ENCODE measurements at places on chromosomes 6 and 20.

- no peak for DNase-seq
These were observed 48.9 kb downstream of the DEK start for GRCh38 chr6:18215436-18215835.

DNA sequence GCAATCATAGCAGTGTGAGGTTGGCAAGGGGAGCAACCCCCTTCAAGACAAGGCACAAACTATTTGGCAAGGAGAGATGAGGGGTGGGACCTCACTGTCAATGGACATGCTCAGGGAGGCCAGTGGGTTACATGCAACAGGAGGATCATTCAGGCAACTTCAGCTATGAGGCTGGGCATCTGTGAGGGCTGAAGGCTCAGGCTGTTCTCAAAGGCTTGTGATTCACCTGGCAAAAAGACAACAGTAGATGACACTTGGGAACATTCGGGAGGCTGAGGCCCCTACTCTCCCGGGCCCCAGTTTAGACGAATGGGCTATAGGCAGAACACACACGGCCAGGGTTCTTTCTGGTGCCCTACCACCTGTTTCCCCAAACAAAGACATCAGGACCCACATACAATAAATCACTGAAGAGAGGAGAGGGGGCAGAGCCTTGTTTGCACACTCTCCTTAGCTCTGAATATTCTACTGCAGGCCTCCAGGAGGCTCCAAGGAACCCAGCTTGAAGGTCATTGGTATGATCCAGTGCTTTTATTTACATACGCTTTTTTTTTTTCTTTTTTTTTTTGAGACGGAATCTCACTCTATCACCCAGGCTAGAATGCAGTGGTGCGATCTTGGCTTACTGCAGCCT, 7.9 kb downstream of the TUBB start:
- DNase-seq, result no peak

DNA sequence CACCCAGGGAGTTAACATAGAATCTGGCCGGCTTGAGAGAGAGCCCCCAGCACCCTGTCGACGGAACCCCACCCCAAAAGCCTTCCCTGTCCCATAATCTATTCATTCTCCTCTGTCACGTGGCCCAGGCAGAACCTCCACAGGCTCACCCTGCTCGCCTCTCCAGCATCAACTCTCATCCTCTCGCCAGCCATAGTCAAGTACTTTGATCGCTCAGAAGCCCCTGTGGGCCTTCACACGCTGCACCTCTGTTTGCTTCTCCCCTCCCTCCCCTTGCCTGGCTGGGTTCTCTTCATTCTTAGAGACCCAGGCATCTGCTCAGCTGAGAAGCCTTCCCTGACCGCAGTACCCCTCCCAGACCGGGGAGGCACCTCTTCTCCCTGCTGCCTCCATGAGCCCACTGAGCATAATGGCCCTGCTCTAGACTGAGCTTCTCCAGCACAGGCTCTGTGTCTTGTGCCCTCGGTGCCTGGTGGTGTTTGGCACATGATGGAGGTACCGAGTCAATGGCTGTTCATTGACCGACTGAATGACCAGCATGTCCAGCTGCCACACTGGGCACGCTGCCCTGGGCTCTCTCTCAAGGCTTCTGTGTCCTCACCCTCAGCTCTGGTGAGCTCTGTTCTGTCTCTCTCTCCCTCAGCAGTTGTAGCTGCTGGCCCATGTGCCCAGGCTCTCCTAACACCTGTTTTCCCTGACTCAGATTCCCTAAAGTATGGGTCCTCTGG, 33.7 kb downstream of the PKIG start:
- DNase-seq, result no peak

- no peak for DNase-seq
These were observed 648.4 kb upstream of the MARCKS start for GRCh38 chr6:113208726-113209125.

DNA sequence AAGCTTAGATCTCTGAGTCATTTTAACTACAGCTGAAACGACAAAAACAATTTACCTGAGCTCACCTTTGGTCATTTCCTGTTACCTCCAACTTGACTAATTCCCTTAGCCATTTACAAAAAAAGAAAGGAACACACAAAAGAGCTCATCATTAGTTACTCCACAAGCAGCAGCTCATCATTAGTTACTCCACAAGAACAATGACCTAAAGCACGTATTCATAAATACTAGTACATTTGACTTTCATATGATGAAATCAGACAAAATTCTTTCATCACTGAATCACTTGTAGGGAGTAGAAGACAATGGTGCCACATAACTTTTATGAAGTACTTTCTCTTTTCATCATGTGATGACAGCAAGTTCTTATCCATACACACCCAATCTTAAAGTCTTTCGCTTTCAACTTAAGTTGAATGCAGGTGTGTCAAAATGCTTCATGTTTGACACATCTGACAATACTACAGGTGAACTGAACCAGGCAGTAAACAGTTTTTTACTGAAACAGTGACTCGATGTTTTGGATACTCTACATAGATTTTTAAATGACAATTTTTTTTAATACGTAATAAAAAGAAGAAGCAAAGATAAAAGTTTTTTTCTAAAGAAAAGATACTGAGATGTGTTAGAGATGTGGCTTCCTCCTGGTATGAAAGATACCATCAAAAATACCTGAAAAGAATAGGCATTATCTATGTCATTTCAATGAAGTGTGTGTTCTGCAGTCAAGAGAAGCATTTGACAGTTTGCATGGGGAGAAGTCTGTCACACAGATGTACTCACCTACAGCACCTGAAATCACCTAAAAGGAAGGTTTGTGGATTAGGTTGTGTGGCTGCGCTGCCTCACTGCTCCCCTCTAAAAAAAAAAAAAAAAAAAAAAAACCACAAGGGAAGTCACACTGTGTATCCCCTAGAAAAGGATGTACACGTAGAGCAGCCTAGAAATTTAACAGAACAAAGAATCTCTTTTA, 109.1 kb downstream of the PRDM1 start:
- DNase-seq, result no peak

- no peak for DNase-seq
These were observed 17.9 kb downstream of the LAMP5 start for GRCh38 chr20:9532069-9532838.

DNA sequence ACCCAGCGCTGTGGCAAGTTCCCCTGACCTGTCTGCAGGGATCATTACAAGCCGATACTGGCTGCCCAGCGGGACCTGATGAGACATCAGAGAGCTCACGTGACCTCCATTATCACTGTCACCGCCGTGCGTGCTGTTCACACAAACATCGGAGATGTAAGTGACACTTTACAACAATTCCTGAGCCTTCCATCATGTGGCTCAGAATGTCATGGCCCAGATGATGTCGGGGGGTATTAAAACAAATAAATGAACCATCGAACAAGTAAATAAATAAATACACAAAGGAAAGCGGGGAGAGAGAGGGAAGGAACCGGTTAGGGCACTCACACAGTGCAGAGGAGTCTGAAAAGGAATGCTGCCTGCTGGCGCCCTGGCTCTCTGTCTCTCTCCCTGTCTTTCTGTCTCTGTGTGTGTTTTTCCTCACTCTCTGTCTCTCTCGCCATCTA, 195.1 kb downstream of the BMP7 start:
- no peak for DNase-seq

DNA sequence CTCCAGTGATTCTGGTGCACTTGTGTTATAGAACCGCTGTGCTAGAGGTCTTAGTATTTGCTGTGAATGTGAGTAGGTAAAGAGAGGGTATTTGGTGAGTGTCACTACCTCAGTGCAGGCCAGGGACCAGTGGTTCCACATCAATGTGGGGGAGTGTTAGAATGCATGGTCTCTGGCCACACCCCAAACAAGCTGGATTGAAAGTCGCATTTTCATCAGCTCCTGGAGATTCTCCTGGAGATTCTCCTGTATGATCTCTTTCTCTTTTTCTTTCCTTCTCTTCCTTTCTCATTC, 26.8 kb upstream of the BCAS1 start:
- DNase-seq, result no peak

GRCh38 chr6:119476024-119476423, 126.5 kb upstream of the MAN1A1 start:
- DNase-seq, result no peak

- DNase-seq, result peak; percentile 59
These were observed at the start of gene PMEPA1 for GRCh38 chr20:57709823-57710799. Gene PMEPA1 (minus strand): TSS chr20:57710015. CDS start chr20:57709582, 433 bp downstream.

DNA sequence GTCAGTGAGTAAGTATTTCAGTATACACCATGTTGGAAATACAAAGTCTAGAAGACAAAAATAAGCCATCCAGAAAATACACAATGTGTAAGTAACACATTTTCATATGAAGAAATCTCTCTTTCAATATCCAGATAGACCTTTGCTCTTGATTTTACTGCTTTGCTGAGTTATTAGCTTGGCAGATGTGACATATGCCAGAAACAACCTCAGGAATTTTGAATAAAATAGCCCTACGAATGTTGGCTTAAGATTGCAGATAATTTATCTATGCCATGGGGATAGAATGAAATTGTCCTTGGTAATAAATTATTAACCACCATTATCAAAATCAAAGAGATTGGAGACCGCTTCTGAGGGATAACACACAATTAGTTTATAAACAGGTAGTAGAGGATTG, 1036.9 kb upstream of the EPHA7 start:
- DNase-seq, result no peak

GRCh38 chr20:44031781-44032582, 117.3 kb downstream of the TOX2 start:
- no peak for DNase-seq

- DNase-seq, result no peak
These were observed 111.2 kb downstream of the TRERF1 start for GRCh38 chr6:42340511-42340910.

GRCh38 chr6:145749632-145750031, 14.3 kb upstream of the EPM2A start:
- no peak for DNase-seq

- no peak for DNase-seq
These were observed 181.8 kb upstream of the MCHR2 start for GRCh38 chr6:100175814-100176310.

DNA sequence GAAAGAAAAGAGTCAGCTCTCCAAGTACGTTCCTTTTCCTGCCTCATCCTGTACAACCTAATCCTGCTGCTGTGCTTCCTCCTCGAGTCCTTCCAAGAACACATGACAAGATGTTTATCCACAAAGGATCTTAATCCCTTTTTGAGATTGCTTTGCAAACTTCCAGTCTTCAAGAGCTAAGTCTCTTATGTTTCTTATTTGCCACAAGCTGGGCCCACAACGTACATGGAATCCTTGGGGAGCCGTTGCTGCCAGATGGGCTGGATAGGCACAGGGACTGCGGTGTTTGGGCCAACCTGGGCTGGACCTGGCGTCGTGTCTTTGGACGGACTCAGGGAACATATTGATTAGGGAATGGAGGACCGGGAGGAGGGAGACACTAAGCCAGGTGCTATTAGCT, 79.7 kb upstream of the AFDN start:
- peak; percentile 84 for DNase-seq

DNA sequence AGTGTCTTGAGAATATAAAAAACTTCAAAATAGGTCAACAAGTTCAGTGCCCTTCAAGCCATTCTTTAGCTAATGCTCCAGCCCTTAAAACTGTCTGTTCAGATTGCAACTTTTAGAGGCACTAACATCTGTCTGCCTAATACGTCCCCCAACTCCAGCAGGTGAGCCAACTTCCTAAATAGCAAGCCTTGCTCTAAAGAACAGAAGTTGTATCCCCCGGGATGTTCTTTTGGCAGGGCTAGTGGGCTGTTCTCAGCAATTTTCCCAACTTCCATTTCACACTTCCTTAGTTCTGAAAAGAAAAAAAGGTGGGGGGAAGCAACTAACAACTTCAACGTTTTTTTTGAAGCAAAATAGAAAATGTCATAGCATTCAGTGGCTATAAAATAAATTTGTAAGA, 290.0 kb upstream of the PTCHD4 start:
- no peak for DNase-seq

DNA sequence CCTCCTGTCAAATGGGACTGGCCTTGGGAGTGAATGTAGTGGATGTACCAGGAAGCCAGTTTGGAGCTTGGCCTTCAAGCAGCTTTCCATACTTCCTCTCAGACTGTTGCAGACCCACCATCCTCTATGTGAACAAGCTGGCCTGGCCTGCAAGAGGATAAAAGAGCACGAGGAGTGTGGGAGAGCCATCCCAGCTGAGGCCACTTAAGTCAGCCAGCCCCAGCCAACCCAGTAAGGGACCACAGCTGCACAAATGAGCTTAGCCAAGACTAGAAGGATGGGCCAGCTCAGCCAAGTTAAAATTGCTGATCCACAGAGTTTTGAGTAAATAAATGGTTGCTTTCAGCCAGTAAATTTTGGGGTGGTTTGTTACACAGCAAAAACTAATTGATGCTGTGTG, 156.9 kb upstream of the SOX4 start:
- no peak for DNase-seq

DNA sequence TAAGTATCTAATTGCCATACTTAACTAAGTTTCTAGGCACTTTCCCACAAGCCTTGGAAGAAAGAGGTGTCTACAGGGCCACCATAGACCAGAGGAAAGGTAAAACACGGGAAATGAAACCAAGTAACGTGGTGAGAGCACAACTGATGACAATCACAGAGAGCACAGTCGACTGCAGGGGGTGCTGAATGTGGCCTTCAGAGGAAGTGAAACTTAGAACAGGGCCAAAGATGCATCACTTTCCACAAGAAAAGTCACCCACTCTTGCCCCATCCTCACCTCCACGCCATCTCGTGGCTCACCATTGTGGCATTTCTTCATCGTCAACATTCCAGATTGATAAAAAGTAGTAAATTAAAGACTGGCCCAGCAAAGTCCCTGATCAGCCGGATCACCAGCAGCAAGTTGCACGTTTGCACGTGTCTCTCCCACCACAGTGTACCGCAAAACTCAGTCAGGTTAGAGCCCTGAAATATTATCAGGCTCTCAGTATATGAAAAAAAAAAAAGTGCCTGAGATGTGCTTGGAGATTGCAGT, 31.4 kb downstream of the HIVEP2 start:
- DNase-seq, result no peak

DNA sequence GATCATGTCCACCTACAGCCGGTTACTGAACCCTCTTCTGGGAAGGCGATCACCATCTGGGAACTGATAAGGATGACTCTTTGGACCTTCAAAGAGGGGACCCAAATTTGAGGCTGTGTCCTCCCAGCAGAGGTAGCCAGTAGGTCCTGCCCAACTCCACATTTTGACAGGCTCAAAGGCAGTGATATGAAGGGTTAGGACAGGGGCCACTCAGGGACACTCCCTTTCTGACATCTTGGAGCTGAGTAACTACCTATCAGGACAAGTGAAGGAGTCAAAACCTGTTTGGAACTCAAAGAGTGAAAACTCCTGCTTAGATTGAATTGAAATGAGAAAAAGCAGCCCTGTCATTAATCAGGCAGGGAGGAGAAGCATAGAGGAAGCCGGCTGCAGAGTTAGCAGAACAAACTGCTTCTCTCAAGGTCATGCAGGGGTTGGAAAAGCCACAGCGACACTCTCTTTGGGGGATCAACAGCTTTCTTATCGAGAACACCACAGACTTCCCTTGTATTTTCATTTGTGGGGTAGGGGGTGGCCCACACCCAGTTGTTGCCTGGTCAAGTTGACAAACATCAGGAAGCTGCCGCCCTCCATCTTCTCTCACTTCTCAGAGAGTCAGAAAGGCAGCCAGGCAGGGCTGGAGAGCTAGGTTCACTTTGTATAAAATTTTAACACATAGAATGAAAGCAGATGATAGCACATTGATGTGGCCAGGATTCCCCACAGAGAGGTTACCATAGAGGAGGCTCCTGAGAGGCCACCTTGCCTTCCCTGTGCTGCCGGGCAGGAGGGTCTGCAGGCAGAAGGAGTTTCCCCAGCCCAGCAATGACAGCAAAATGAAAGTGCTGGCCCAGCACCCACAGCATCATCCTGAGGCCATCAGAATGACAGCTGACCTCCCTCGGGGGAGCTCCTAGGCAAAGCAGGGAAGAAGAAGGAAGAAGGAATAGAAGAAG, 47.6 kb downstream of the AGPAT4 start:
- no peak for DNase-seq

Data from NCI-H524 treated with DMSO at 0.1 percent for 48 hours (cell line).